Activated CD8-positive, alpha-beta memory T cell treated with anti-CD3 and anti-CD28 coated beads for 1 hour (primary cell): ENCODE measurements at places on chromosomes 4 and X.

DNA sequence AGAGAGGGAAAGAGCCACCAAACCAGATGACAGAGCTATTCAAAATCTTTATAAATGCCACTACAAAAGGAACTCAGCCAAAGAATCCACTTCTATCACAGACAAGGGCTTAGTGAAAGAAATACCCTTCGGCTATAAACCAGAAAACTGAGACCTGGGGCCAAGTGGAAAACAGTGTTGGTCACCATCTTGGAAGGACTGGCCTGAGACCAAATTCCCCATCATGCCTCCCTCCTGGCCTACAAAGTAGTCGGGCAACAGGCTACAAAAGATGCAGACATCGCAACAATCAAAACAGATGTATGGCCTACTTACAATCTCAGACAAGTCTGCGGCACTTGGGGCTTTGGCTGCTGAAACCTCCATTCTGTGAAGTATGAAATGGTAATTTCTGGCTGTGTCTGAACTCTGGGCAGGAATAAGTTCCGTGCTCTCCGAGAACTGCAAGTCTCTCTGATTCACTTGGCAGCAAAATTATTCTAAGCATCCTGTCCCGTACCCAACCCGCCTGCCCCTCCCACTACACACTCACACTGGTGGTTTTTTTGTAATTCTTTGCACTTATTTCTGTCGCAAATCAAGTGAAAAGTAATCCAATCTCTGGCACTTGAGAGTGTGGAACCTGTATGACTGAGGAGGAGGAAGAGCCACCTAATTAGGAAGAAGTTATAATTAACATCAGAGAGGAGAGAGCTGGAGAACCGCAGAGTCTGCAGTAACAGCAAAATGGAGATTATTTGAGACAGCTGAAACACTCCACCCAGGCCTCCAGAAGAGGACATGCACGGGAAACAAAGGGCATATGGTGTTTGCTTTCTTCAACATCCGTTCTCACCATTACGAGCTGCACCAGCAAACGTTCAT lies 87.8 kb downstream of the SH3KBP1 start:
- DNase-seq = peak; percentile 26

GRCh38 chr4:154960476-154960875 lies 179.4 kb downstream of the RBM46 start:
- DNase-seq = no peak

DNA sequence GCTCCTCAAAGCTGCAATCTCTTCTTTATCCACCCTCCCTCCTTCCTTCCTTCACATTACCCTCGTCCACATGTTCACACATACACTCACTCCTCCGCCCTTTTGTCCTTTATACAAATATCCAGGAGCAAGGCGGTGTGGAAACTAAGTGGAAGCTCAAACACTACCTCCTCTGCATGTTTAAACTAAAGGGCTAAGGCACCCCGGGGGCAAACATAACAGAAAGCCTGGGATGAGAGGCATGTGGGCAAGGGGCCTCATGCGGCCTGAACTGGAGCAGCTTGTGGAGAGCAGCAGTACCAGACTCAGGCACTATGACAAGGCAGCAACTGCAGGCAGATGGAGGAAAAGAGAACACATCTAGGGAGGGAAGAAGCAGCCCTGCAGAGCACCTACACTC lies 9.5 kb downstream of the MAB21L2 start:
- DNase-seq = no peak

DNA sequence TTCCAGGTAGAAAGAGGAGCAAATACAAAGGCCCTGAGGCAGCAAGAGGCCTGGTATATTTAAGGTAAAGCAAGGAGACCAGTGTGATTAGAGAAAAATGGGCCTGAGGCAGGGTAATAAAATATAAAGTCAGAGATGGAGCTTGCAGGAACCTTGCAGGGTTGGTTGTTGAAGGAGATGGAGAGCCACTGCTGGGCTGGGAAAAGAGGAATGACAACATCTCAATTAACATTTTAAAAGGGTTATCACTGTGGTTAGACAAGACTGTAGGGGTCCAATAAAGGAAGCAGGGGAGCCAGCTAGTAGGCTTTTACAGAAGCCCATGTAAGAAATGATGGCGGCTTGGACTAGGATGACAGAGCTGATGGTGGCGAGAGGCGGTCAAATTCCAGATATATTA lies 205.5 kb upstream of the MBNL3 start:
- DNase-seq = no peak

GRCh38 chr4:138677748-138678147 lies 337.8 kb upstream of the NOCT start:
- no peak for DNase-seq

DNA sequence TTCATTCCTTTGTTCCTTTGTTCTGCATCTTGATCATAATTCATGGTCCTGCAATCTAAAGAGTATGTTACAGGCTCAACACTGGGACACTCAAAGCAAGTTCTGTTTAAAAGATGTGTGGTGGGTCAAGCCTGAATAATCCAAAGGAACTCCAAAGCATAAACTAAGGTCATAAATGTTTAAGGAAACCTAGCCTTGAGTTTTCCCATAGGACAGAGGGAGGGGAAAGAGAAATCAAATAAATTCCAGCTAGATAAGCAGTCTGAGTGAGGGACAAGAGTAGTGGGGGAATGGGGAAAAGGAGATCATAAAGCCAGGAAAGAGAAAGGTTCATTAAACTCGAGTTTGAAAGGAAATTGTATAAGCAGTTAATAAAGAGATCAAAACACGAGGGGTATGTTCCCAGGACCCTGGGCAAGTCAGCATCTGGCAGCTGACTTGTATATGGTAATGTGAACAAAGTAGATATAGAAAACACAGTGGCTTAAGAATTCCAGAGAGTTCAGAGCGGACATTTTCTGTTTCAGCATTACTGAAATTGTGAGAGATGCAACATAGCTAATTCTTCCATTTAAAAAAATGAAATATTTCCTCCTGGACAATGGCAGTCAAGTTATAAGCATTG lies 125.8 kb upstream of the EDNRA start:
- DNase-seq = no peak

GRCh38 chr4:1843852-1844251 lies 12.1 kb downstream of the LETM1 start:
- DNase-seq = no peak

DNA sequence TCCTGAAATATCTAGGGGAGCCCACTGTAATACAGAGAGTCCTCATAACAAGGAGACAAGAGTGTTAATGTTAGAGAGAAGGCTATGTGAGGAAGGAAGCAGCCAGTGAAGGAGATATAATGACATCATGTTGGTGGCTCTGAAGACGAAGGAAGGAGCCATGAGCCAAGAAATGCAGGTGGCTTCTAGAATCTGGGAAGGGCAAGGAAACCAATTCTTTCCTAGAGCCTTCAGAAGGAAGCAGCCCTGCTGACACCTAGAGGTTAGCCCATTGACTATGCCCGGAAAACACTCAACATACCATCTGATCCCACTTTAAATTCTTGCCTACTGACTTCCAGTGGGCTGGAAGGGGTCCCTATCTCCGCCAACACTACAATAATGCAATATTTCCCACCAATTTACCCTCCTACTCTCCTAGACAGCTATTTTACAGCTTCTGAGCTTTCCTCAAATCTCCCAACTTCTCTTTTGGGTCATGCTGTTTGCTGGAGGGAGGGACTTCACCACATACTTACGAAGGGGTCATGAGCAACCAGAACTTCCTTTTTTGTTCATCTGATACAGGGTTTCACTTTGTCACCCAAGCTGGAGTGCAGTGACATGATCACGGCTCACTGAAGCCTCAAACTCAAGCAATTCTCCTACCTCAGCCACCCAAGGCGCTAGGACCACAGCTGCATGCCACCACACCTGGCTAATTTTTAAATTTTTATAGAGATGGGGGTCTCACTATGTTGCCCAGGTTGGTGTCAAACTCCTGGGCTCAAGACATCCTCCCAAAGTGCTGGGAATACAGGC lies 25.2 kb upstream of the G3BP2 start:
- no peak for DNase-seq

DNA sequence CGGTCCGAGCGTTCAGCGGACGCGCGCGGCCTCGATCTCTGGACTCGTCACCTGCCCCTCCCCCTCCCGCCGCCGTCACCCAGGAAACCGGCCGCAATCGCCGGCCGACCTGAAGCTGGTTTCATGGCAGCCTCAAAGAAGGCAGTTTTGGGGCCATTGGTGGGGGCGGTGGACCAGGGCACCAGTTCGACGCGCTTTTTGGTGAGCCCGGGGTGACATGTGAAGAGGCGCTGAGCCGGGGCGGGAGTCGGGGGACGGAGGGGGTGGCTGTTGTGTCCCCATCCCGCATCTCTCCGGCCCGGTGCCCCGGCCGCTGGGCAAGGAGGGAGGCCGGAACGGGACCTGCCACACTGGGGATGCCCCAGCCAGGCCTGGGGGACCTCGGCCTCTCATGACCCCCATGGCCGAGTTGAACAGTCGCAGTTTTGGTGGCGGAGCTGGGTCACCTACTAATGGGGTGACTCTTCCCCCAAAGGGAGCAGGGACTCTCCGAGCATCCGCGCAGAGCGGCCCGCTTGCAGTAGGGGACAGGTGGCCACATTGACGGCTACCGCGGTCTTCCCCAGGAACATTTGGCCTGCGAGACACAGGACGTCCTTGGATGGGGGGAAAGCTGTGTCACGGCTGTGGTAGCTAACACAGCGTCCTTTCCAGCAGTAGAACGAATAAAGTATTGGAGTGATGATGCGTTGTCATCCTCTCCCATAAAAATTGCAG lies at the start of gene GK:
Gene GK, plus strand, starts transcription at position 9 of the 717 bp plus-strand sequence. Its CDS starts 115 bp downstream, at position 124.
- no peak for DNase-seq

DNA sequence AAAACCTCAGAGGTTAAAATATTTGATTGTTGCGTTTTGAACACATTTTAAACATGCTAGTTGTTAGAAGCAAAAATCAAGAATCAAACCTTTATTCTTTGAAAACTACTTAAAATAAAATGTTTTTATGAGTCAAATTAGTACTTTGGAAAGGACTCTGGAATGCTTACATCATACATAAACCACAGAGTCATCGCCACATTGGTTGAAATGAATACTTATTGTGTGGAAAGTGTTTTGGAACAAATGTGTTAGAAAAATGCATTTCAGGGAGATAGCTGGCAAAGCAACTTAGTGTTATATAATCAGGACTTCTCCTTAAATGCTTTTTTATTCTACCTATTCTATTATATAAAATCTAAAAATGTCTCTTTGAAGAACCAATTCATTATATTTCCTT lies 49.4 kb upstream of the CAMK2D start:
- no peak for DNase-seq
